ENCODE measurements at places on chromosomes 6 and 20.

GRCh38 chr6:28543651-28544610 lies 18.2 kb downstream of the GPX5 start:
- peak; percentile 56 for DNase-seq

GRCh38 chr20:51067792-51068191 lies 44.9 kb upstream of the KCNG1 start:
- DNase-seq: no peak

DNA sequence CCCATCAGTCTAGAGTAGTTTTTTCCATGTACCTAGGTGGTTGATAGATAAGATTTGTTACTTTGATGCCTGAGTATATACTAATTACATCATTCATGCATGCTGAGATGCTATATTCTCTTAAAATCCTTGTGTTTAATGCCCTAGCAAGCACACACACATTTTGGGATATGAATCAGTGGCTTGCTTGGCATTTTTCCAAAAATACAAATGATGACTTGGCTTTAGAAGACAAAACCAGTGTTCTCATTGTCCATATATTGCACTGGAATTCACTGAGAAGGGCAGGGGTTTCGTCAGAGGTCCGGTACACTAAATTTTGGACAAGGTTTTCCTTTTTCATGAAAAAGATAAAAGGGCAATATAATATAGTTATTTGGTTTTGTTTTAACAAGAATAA lies 24.9 kb downstream of the GTPBP2 start:
- DNase-seq: no peak

GRCh38 chr6:255041-255750 lies 37.1 kb upstream of the DUSP22 start:
- no peak for DNase-seq

DNA sequence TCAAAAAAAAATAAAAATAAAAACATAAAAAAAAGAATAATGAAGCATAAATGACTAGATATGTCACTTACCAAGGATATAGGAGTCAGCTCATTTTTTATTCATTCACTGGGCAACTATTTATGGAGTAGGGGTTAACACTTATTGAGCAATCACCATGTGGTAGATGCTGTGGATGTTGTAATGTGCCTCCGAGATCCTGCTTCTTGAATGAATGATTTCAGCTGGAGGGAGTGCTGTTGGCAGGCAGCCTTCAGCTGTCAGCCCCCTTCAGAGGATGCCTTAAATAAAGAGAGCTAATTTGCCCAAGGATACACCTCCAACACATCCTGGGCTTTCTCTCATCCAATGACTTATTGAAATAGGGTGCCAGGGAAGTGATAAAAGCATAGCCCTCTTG lies 229.5 kb upstream of the DTNBP1 start:
- no peak for DNase-seq

All from GM06990 (cell line).